ENCODE measurements at places on chromosomes 3 and 15.

DNA sequence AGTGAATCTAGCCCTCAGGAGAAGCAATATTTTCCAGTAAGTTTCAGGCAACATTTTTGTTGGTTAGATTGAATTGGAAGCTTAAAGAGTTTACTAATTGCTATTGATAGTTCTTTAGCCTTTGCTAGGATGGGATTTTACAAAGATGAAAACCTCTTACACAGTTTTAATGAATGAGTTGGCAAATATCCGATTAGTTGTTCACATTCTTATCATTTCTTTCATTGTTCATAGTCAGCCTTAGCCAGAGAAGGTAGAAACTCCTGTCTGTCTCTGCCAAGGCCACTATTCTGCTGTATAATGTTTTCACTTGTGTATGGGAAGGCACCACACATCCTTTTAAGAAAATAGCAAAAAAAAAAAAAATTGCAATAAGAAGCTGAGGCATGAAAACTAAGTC is 222.0 kb upstream of the MANF start:
- DNase-seq = no peak

DNA sequence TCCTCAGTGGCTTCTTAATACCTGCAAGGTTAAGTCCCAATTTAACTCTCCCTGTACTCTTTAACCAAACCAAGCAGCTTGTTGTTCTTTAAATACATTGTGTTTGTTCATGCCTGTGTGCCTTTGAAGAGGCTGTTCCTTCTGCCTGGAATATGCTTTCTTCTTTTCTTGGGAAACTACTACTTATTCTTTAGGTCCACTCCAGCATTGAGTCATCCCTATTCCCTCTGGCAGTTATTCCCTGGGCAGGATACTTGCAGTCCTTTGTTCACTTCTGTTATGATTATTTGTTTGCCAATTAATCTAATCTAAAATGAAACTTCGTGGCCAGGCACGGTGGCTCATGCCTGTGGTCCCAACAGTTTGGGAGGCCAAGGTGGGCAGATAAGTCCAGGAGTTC is 139.3 kb downstream of the ZNF609 start:
- DNase-seq = no peak

DNA sequence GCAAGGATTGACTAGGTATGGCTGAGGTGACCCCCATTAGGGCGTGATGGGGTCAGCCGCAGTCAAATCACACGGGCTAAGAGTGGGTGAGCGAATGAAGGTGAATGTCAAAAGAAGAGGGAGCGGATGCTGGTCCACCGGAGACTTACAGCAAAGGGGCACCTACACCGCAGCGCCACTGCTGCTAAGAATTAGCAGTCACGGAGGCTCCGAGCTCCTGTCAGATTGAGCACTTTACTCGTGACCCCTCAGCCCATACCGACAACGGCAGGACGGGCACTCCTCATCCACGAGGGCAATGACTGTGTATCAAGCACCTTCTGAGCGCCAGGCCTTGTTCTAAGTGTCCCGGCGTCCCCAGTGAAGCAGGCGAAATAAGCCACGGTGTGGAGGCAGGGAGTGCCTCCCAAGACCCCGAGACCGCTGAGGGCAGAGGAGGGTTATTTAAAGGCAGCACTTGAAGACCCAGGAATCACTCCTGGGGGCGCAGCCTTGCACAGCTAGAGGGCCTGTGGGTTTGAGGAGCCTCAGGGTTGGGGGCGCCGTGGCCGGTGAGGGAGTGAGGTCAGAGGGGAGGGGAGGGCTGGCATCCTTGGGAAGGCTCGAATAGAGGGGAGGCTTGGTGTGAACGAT is 61.6 kb upstream of the GATA2 start:
- DNase-seq = no peak

DNA sequence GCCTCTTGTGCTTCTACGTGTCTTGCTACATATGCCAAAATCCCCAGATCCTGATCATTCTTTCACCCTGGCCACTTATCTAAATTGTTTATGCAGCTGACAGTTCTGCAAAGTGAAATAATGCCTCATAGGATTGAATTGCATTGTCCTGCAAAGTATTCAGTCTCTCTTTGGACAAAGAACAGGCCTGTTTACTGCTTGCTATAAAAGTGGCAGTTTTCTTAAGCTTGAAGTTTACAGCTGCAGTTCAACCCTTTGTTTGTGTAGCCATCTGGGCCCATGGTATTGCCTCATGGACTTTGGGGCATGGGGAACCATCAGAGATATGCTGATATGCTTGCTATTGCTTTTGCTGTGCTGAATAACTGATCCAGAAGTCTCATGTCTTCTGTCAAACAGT is 523.2 kb downstream of the OTOL1 start:
- DNase-seq = no peak

GRCh38 chr15:77470235-77470634 is 49.5 kb downstream of the HMG20A start:
- no peak for DNase-seq

DNA sequence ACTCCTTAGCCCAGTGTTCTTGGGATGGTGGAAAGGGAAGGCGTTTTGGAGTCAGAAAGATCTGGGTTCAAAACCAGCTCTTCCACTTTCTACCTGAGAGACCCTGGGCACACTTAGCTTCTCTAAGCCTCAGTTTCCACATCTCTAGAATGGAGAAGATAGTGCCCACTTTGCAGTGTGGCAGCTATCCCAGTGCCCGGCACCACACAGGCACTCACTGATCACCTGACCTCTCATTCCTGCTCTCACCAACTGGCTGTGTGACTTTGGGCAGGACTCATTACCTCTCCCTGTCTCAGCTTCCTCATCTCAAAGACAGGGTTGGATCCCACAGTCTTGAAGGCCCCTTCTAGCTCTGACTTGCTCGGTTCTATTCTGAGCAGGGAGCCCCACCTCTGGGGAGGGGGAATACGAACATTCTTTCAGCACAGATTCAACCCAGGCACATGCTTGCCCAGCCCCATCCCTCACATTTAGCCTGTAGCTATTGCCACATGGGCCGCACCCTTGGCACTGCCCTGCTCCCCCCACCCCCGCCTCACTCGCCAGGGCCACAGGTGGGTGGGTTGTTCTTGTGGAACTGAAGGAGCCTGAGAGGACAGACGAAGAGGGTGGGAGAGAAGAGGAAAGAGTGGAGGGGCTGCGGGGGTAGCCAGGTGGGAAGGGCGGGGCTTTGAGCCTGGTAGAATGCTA is 39.2 kb downstream of the EPHB3 start:
- DNase-seq = no peak

DNA sequence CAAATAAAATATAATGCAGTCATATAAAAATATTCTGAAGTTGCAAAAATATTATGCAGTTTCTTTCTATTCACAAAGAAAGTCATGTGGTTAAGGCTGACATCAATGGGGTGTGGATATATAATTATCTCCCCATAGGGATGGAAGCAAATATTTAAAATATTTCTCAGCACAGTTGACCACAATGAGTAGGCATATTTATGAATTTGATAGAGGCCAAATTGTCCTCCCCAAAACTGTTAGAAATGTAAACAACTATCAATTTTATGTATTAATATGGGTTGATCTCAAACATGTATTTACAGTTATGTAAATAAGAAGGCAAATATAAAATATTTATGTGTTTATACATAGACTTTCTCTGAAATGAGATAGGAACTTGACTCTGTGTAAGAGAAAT is 246.0 kb upstream of the CBLB start:
- DNase-seq = no peak

- DNase-seq = peak; percentile 76
Observed at GRCh38 chr3:168272343-168272985, 176.7 kb upstream of the GOLIM4 start.

GRCh38 chr3:119236756-119237155 is 3.9 kb downstream of the B4GALT4 start:
- DNase-seq = no peak

DNA sequence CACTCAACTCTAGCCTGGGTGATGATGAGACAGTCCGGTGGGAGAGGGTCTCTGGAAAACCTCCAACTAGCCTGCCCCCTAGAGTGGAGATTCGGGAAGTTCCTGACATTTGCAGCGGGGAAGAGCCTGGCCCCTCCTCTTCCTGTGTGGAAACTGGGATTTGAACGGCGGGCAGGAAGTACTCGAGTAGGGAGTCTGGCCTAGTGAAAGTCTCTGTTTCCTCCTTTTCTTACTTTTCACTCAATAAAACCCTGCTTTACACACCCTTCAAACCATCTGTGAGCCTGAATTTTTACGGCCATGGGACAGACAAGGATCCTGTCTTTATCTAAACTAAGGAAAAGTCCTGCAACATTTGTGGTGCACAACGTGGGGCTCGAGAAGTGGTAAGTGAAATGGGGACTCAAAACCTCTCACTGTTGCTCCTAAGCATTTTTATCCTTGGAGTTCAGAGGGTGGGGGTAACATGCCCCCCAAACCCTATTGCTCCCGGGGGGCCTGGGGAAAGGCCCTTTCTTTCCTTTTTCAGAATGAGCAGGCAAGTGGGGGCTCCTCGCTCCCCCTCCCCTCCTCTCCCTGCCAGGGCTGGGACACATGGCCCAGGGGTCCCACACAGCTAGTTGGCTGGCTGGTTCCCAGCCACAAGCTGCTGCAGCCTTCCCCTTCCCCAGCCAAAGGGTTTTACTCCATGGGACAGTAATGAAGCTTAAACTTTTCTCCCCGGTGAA is 224.7 kb upstream of the GBE1 start:
- DNase-seq = no peak

DNA sequence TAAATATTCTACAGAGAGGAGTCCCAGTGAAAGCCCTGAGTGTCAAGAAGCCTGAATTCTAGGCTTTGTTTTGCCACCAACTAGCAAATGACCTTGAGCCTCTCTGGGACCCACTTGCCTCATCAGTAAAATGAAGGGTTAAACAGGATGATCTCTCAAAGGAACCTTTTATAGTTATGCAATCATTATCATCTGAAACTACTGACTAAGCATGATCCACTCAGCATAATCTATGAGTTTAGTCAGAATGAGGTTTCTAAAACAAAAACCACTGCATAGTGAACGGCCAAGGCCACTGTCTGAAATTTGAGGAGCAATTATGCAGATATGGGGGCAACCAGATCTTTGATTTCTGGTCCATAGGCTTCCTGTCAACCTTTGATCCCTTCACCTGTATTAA is 319.0 kb downstream of the MECOM start:
- DNase-seq = no peak

- DNase-seq = no peak
Observed at GRCh38 chr3:8366219-8366810, 135.3 kb upstream of the LMCD1 start.

- DNase-seq = peak; percentile 56
Observed at GRCh38 chr15:90159213-90159612, 41.9 kb upstream of the SEMA4B start.

- no peak for DNase-seq
Observed at GRCh38 chr15:68528626-68529290, 50.0 kb upstream of the CORO2B start.

DNA sequence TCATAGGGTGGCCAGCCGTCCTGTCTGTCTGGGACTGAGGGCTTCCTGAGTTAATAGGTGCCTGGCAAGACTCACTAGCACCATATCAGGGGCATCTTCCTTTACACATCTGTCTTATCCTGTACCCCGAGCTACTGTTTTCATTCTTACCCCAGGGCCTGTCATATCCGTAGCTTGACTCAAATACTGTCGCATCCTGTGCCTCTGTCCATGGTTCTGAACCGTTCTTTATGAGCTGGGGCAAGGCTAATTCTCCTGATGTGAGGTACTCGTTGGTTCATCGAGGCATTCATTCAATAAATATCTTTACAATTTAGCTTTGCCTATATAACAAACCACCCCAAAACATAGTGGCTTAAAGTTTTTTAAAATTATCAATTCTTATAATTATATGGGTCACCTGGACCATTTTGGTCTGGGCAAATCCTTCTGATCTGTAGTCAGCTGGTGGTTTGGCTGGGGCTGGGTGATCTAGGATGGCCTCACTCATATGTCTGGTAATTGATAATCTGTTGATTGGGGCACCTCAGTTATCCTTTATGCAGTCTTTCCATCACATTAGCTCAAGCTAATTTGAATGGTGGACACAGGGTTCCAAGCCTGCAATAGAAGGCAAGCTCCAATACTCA is 121.2 kb downstream of the TLE3 start:
- peak; percentile 66 for DNase-seq

- DNase-seq = no peak
Observed at GRCh38 chr15:48681353-48681752, 35.8 kb upstream of the FBN1 start.

- DNase-seq = no peak
Observed at GRCh38 chr3:111648991-111649579, 53.9 kb upstream of the ZBED2 start.

DNA sequence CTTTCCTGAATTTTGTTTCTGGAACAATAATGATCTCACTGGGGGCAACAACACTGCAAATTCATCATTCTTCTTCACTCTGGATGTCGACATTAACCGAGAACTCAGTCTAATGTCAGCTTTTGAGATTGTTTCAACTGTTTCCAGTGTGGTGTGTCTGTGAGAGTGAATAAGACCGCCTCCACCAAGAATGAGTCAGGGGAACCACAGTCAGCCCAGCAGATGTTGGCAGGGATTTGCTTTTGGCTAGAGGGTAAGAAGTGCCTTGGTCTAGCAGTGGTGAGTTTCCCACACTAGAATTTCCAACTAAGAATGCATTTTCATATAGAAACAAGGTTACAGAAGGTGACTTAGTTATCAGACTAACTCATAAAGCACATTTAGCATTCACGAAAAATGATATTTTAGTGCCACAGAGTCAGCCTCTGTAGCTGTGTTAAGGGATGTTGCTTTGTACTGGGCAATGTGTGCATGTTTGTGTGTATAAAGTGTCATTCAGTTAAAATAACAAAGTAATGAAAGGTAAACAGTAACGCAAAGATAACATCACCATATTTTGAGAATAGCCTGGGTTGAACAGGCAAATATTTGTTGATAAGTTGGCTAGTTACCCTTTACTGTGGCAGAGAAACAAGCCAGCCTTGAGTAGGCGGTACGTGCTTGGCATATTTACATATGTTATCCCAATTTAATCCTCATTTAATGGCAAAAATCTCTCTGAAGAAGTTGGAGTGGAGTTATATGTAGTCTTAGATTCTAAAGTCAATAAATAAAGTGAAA is 33.8 kb downstream of the DRD3 start:
- no peak for DNase-seq

DNA sequence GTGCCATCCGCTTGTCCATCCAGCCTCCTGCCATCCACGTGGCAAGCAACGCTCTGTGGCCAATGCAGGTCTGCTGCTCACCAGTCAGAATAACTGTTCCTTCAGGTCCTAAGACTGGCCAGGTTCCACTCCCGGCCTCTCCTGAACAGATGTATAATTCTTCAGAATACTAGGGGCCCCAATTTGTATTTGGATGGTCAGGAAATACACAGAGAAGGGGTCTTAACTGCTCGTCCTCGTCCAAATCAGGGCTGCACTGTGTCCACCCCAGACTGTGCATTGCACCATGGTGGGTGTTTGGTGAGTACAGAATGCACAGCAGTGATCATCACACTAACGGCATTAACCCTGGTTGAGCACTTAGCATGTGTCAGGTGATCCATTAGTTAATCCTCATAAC is 46.0 kb downstream of the MINAR1 start:
- DNase-seq = no peak

GRCh38 chr3:120795959-120796358 is 53.4 kb downstream of the GTF2E1 start:
- DNase-seq = no peak

DNA sequence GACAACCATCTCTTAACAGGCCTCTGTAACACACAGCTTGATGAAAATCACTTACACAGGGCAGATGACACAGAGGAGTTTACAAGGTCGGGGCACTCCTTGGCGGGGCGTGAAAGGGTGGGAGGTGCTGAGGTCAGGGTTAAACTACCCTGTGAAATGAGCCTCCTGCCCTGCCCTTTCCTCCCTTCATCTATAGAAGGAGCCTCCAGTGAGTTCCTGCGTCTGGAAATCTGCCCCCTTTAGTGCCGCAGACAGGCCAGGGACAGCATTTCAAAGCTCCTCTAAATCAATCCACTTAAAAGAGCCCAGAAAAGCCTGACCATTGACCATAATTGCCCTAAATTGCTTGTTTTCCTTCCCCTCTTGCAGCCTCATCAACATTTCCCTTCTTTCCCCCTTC is 1.9 kb downstream of the ROBO1 start:
- no peak for DNase-seq

Measured in inflammatory macrophage treated with lipopolysaccharide for 1 hour (primary cell).